A549 treated with GW870086 at 1 μM for 4 hours (cell line): ENCODE measurements at places on chromosomes 4 and X. TPM values are rescaled to one million over a fixed set of nuclear protein-coding genes. Genes with fewer than 3 reads are reported as not detected.

Gene CCDC158
- not detected in 5 replicates for total RNA-seq

Gene USP46
- 6.0 to 8.6 TPM (median 7.2 TPM) in 5 replicates for total RNA-seq

Gene KLB
- total RNA-seq: 0.08 to 0.15 TPM (median 0.11 TPM) in 5 replicates

Gene EDNRA
- 0.24 to 0.58 TPM (median 0.30 TPM) in 5 replicates for total RNA-seq

Gene AFF2
- not detected in 5 replicates for total RNA-seq

Gene CPEB2
- total RNA-seq: 6.8 to 8.4 TPM (median 7.4 TPM) in 5 replicates

Gene RRH
- total RNA-seq: 0.12 TPM in 1 of 5 replicates, not detected in the others

Gene POU3F4
- total RNA-seq: not detected in 5 replicates

Gene PPP1R3F
- 1.7 to 4.1 TPM (median 2.3 TPM) in 5 replicates for total RNA-seq

Gene ATP2B3
- 0.07 to 0.23 TPM (median 0.15 TPM) in 5 replicates for total RNA-seq

Gene TMSB15C
- total RNA-seq: 0.06 to 0.19 TPM (median 0.12 TPM) in 4 of 5 replicates, not detected in the other

Gene STAP1
- not detected in 5 replicates for total RNA-seq

Gene TCP11X2
- total RNA-seq: not detected in 5 replicates

Gene SLC9A7
- total RNA-seq: 7.9 to 13.7 TPM (median 10.4 TPM) in 5 replicates
